Activated CD4-positive, alpha-beta T cell treated with anti-CD3 and anti-CD28 coated beads, Interleukin-2, amount 50 U/mL, for 4 hours (primary cell): ENCODE measurements at places on chromosomes 16 and 17.

- DNase-seq = no peak
Measured at GRCh38 chr17:77147357-77147801, 6.6 kb downstream of the SEC14L1 start.

- no peak for DNase-seq
Measured at GRCh38 chr17:50477976-50478375, 684 bp upstream of the RSAD1 start.

GRCh38 chr16:482468-483185 is 44.9 kb upstream of the CAPN15 start:
- no peak for DNase-seq

DNA sequence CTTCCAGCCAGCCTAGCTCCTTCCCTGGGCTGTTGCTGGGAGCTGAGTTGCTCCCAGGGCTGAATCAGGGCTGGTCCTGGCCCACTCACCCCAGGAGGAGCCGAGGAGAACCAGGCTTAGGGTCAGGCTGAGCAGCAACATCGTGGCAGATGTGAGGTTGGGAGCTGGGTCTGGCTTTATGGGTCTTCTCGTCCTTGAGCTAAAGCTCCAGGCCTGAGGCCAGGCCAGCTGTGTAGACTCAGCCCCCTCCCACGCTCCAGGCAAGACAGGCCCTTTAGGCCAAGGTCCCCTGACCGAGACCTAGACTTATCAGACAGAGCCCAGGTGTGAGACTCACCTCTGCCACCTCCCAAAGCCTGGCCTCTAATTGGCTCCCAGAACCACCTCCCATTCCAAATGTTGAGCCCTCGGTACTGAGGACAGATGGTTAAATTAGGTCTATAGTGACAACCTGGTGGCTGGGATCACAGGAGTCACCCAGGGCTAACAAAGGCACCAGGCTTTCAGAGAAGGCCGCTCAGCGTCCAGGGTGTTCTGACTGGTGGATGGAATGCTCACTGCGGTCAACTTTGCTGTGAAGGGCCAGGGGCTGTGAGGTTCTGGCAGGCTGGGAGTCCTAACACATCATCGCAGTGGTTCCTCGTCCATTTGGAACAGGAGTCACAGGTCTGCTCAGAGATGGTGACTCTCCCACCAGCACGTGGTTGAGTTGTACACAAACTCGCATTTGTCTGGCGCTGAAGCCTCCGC is at the start of gene CTRL:
CTRL (minus strand) TSS at position 151 of the 750 bp plus-strand sequence; CDS start at position 141, 10 bp downstream.
- DNase-seq = no peak

DNA sequence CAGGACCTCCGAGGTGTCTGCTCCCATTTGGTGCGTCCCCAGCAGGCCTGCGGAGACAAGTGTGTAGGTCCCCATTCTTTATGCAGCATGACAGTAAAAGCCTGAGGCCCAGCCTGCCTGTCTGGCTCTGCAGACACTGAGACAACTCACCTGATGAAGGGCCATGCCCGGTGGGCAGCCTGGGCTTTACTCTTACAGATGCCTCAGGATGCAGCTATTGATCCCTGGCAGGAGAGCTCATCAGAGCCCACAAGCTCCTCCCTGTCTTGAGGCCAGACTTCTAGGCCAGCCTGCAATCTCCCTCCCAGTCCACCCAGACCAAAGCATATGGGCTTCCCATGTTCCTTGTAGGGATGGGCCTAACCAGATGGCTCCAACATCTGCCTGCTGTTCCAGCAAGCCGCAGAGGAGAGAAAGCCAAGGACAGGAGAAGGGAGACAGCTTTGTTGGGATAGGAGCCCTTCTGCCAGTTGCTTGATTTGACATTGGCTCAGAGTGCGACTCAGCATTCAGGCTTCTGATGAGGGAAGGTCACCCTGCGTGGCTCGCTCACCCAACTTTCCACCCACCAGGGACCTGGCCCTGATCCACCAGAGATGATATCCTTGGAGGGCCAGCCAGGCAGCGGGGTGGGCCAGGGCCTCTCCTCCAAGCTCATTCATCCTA is 87.5 kb downstream of the SOCS1 start:
- DNase-seq = no peak

- DNase-seq = peak; percentile 36
Measured at GRCh38 chr16:85369741-85370528, 243.2 kb upstream of the GSE1 start.

DNA sequence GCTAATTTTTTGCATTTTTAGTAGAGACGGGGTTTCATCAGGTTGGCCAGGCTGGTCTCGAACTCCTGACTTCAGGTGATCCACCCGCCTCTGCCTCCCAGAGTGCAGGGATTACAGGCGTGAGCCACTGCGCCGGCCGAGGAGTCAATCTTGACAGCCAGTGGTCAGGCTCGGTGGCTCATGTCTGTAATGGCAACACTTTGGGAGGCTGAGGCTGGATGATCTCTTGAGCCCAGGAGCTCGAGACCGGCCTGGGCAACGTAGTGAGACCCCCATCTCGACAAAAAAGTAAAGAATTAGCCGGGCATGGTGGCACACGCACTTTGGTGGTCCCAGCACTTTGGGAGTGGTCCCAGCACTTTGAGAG is 608 bp upstream of the PGS1 start:
- DNase-seq = no peak
